Activated CD4-positive, alpha-beta T cell treated with anti-CD3 and anti-CD28 coated beads, Interleukin-2, amount 50 U/mL, for 1 hour (primary cell): ENCODE measurements at places on chromosomes 7 and 10.
A peak's percentile ranks its signal among the peaks of the same experiment; 100 is the strongest.

- DNase-seq, result no peak
Observed at GRCh38 chr10:96639899-96640298, 53.1 kb upstream of the TM9SF3 start.

- no peak for DNase-seq
Observed at GRCh38 chr7:157047148-157047547, 36.7 kb upstream of the MNX1 start.

GRCh38 chr10:98272656-98273055, 4.7 kb upstream of the LOXL4 start:
- no peak for DNase-seq

DNA sequence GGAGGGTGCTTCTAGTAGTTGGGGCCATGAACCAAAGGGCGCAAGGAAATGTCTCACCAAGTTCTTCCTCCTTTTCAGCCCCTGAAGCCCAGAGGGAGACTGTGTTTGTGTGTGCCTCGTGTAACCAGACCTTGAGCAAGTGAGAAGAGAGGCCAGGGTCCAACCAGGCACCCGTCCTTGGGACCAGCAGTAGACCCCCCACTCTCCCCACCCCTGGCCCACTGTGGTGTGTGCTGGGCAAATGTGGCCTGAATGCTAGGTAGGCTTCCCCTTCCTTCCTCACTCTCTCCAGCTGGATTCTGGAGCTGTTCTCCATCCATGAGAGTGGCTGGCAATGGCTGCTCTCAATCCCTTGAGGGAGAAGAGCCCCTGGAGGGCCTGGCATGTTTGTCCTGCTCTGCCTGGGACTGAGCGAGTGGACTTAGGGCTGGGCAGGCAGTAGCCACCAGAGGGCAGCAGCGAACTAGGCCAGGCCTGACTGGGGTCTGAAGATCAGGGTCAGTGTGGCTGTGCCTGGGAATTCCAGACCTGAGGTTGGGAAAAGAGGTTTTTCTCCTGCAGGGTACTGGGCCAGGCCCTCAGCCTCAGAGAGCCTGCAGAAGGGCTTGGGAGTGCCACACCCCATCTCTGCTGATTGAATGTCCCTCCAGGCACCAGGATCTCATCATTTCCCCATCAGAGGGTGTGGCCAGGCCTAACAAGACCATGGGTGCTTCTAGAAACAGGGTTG, 12.5 kb downstream of the SFRP5 start:
- DNase-seq, result peak; percentile 47

- DNase-seq, result no peak
Observed at GRCh38 chr10:84089162-84089561, 50.1 kb upstream of the GHITM start.

DNA sequence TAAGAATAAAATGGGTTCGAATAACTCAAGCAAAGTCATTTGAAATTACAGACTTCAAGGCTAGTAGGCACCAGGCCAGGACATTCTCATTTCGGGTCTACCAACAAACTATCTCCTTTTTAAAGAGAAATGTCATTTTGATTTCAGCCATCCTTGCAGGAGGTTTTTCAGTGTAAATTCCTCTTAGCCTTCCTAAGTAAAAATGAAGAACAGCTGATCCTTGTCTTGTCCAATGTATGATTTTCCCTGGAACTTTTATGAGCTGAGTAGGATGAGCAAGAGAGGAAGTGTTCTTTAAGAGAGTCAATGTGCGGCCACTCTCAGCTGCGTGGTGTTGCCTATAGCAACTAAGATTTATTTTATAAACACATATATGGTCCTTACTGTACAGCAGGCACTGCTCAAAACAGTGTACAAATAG, 110.1 kb downstream of the PLCE1 start:
- no peak for DNase-seq

DNA sequence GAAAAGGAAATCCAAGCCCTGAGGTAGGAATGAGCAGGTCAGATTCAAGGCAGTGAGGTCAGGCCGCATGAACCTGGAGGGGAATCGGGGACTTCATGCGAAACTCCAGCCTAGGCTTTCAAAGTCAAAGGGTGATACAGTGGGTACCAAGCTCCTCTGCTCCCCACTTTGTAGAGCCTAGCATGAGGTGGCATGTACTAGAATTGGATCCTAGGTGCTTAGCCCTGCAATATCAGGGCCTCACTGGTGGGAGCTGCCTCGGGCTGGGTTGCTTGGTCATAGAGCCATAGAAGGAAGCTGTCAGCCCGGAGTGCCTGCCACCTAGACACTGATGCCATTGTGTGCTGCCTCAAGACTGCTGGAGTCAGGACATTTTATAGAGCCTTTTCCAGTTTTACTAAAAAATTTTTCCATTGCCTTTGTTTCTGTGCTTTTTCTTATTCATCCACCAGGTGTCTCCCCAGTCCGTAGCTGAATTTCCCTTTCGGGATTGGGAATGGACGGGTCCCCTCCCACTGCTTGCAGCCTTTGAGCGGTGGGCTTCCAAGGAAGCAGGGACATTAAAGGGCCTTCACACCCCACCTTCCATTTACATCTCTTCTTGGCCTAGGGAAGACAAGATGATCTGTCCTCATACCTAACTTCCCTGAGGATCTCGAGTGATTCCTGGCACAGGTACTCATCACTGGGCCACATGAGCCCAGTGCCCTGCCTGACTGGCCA, 5.5 kb upstream of the LZTS2 start:
- DNase-seq, result no peak

DNA sequence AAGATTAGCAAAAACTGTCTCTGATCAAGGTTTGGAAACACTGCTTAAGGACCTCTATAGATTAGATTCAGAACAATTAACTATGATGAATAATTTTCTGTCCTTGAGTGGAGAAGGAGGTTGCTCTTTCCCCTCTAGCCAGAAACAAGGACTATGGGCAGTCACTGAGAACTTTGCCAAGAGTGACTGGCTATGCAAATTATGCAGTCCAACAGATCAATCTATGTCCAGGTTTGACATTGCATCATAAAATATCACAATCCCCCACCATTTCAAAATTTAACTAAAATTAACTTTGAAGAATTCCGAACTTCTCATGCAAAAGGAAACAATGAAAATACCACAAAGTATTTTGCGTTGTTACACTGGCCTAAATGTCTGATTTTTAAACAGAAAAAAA, 50.6 kb downstream of the TSPAN12 start:
- no peak for DNase-seq

DNA sequence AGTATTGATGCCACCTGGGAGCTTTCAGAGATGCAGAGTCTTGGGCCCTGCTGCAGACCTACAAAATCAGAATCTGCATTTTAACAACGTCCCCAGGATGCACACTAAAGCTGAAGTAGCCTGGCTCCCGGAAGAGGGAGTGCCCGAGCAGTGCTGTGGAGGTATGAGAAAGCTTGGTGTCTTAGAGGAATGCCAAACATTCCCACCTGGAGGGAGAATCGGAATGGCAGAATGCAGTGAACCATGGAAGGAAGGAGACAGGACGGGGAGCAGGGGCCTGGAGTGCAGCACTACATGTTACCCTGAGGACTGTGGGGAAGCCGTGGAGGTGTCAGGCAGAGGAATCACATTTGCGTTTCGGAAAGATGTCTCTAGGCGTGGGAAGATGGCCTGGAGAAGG, 90.9 kb downstream of the AOAH start:
- DNase-seq, result no peak

- no peak for DNase-seq
Observed at GRCh38 chr7:146492017-146492416, 375.4 kb downstream of the CNTNAP2 start.

DNA sequence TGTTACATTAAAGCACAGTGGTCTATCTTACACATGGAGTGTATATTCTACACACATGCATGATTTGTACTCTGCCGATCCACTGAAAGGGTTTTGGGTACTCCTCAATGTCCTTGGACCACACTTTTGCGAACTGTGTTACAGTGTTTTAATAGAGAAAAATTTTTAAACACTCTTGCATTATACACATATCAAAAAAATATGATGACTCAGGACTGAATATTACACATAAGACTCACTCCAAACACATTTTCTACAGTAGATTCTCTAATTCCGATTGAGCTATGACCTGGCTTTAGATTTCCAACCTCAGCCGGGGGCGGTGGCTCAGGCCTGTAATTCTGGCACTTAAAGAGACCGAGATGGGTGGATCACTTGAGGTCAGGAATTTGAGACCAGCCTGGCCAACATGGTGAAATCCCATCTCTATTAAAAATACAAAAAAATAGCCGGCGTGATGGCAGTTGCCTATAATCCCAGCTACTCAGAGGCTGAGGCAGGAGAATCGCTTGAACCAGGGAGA, 222.4 kb downstream of the CACNA2D1 start:
- DNase-seq, result no peak

- no peak for DNase-seq
Observed at GRCh38 chr7:94643771-94644545, 12.0 kb downstream of the SGCE start.

DNA sequence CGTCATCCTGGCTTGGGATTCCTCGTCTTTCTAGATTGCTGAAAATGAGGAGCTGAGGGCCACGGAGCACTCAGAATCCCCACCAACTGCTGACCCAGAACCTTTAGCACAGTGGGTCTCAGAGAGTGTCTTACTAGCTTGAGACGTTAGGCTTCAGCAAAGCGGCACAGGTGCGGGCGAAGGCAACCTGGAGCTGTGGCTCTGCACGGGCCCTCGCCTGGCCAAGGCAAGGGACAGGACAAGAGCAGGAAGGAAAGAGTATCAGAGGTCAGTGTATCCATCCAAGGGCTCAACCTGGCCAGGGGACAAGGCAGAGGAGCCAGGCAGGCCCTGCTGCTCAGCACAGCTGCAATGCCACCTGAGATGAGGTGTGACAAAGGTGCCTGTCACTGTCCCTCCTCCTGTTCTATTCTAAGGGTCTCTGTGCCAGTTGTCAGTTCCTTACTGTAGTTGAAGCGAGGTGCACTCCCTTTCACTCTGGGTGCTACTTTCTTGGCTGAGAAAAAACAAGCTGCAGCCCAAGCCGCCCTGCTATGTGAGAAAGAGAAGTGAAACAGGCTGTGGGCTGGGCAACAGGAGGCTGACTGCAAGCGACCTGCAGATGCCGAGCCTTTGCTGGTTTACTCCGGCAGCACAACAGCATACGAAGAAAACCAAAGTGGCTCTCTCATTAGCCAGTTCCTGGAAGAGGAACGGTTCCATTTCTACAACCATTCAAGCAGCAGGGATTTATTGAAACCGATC, 33.3 kb upstream of the KDM7A start:
- DNase-seq, result peak; percentile 22

DNA sequence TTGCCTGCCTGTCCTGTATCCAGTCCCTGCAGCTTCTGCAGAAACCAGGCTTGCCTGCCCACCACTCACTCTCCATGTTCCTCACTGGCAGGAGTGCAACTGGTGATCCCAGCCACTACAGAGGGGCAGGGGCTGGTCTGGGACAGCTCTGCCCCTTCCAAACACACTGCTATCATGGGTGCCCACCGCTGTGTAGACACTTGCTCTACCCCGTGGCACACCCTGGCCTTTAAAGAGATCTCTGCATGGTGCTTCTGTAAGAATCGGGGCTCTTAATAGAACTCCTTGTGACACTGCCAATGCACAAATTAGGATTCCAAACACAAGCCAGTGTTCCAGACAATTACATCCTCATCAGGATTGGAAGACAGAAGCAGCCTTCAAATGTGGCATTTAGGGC, 41.7 kb downstream of the C10orf90 start:
- DNase-seq, result no peak

- DNase-seq, result no peak
Observed at GRCh38 chr10:31460242-31460641, 141.2 kb downstream of the ZEB1 start.

- DNase-seq, result no peak
Observed at GRCh38 chr10:78889536-78890063, 179.2 kb upstream of the ZMIZ1 start.

- DNase-seq, result no peak
Observed at GRCh38 chr10:58826694-58827093, 314.0 kb downstream of the BICC1 start.

- no peak for DNase-seq
Observed at GRCh38 chr7:32116436-32116835, 46.2 kb upstream of the PDE1C start.

DNA sequence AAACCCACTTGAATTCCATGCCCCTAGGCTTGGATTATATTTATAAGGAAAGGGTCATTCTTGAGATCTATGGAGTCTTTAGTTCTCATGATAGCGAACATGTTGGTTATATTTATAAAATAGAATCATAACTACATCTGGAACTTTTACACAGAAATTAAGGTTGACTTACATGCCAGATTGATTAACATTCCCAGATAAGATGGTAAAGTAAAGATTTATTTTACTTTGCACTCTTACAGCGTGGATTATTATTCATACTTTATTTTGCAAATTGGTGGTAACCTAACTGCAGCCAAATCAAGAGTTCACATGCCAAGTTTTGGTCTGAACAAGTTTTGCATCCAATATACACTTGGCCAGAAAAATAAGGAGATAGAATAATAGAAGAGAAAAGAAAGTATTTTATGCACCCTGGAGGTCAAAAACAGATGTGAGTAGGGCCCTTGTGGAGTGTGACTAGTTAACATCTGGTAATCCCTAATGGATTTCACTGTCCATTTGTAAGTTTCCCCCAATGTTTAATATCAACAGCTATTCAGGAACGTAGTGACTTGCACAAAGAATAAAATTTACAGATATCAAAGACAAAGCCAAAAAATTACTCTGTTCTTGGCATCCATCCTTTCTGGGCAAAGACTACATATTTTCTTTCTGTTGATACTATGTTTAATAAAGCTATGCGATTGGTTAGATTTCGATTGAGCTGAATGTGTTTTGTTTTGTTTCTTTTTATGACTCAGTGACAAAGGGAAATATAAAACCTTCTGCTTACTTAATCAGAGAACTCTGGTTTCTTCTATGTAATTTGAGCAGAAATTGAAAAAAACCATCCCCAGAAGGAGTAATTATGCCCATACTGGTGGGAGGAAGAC, 10.1 kb upstream of the TMEM26 start:
- no peak for DNase-seq

DNA sequence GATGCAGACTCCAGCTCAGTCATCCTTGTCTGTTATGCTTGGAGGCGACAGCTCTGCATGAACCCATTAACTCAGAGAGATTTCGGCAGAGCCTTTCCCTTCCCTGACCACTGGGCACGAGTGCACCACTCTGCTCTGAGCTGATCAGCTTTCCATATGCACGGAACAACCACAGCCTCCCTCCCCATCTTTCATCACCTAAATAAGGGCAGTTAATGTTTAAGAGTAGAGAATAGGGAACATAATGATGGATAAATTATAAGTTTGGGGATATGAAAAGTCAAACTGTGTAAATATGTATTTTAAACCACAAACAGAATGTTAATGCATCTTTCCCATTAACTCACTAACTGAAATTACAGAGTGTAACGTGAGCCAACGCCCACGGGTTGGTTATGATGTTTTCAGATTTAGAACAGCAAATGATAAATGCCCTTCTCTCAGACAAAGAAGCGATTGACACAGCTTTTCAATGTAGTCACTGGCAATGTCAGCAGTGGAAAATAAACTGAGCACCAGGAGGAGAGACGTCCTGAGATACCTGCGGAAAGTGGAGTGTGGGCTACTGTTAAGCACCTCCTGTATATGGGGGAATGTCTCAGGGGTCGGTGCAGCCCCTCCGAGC, 658.2 kb downstream of the LRMDA start:
- DNase-seq, result no peak

GRCh38 chr10:8023851-8024250, 30.6 kb upstream of the GATA3 start:
- no peak for DNase-seq

- no peak for DNase-seq
Observed at GRCh38 chr7:82455295-82455694, 11.7 kb upstream of the CACNA2D1 start.

GRCh38 chr10:102407425-102408130, 11.0 kb downstream of the PSD start:
- DNase-seq, result no peak

- DNase-seq, result peak; percentile 49
Observed at GRCh38 chr7:129225206-129225930, 538 bp downstream of the AHCYL2 start.
